ENCODE measurements at places on chromosomes 16 and 17.

DNA sequence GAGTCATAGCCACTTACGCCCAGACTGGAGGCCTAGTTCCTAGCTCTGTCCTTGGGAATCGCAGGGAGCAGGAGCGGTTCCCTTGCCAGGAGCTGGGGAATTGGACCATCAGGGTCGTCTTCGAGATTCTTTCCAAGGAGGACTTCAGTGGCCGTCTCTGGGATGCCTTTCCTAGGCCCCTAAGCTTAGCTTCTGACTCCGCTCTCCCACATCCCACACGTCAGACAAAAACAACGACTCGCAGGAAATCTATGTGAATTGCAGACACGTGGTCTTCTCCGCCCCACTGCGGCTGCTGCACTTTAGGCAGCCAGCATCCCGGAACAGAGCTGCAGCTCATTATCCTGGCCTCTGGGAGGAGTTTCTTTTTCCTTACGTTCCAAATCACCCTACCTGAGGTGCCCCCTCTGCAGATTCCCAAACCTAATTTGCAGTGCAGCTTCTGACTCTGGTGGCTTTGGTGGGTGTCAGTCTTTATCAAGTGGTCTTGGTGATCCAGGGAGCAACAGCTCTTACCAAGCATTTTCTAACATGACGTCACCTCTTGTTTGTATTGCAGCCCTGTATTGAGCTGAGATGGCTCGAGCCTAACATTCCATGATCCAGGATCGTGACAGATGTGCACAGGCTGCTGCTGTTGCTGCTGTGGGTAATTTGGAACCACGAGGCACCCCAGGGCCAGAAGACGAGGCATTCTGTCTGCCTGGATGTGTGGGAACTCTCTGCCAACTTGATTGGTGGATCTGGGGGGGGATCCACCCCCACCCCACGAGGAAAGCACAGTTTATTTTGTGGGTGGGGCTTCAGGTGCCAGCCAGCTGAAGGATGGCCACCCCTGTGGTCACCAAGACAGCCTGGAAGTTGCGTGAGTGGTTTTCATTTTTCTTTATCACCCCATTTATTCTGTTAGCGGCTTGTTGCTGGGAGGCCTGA lies 1.1 kb downstream of the KATNB1 start:
- no peak for DNase-seq

DNA sequence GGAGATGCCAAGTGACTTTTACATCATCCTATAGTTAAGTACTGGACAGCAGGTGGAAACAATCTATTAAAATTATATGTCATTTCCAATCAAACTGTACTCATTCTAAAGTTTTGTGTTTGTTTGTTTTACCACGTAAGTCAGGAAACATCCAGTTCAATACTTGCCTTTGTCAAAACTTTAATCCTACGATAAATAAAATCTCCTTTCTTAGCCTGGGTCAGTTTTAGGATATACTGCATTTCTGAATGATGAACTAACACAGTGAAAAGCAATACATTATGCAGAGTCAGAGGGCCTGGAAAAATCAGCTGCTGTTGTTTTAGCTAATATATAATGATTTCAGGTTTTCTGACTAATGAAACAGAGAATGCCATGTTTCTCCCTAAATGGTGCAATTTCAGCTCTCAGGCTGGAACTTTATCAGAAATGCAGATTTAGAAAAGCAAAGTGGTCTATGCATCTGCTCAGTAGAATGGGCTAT lies 756.4 kb downstream of the CDH11 start:
- DNase-seq: no peak

DNA sequence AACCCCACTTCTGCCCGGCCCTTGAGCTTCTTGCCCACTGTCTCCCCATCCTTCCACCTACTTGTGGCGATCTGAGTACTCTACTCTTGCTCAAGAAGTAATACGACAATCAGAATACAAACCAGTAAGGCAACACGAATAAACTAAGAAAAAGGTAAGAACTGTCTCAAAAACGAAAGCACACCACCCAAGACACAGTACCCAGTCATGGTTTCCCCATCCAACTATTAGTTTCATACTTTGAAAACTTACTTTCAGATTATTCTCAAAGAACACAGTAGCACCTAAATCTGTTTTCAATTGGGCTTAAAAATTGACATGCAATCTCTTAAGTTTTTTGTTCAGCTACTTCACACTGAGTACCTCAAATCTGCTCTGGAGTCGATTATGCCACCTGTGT lies 13.9 kb downstream of the GINS2 start:
- no peak for DNase-seq

GRCh38 chr16:77238593-77238992 lies 39.4 kb downstream of the SYCE1L start:
- no peak for DNase-seq

DNA sequence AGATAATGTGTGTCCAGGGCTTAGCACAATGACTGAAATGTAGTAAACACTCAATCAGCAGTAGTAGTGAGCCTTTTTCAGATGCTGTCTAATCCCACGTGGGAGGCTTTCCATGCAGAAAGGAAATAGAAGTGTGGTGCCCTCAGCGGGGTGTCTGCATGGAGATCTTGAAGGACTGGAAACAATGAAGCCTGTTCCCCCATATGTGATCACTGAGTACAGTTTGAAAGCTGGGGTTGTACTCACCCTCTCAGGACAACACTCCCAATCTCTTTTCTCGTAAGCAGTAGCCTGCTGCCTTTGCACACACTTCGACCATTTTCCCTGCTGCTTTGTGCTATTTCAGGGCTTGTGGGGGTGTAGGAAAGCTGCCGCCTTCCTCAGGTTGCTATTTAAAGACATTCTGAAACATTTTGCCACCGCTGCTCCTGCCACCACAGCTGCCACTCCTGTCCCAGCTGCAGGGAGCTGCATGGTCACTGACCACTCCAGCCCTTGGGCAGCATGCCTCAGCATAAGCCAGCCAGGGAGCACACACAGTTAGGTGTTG lies 40.6 kb upstream of the HAS3 start:
- no peak for DNase-seq

- no peak for DNase-seq
Measured at GRCh38 chr17:81522491-81523401, 5.4 kb upstream of the FSCN2 start.

DNA sequence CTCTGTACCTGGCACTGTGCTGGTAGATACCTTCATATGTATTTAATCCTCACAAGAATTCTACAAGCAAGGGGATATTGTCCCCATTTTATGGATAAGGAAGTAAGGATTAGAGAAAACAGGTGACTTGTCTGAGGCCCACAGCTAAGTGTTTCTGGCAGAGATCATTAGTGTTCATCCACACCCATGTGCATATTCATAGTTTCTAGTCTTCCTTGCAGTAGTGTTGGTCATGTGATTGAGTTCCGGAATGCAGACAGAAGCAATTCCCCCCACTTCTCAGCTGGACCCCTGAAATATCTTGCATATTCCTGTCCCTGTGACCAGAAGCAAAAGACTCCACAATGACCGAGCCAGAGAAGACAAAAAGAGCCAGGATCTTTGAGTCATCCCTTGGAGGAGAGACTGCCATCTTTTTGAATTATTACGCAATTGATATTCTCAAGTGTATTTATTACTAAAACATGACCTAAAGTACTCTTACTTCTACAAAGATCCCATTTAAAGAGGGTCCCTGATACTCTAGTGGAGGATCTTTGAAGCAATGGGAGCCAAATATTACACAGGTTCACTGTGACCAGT lies 43.4 kb downstream of the SOX9 start:
- DNase-seq: no peak

DNA sequence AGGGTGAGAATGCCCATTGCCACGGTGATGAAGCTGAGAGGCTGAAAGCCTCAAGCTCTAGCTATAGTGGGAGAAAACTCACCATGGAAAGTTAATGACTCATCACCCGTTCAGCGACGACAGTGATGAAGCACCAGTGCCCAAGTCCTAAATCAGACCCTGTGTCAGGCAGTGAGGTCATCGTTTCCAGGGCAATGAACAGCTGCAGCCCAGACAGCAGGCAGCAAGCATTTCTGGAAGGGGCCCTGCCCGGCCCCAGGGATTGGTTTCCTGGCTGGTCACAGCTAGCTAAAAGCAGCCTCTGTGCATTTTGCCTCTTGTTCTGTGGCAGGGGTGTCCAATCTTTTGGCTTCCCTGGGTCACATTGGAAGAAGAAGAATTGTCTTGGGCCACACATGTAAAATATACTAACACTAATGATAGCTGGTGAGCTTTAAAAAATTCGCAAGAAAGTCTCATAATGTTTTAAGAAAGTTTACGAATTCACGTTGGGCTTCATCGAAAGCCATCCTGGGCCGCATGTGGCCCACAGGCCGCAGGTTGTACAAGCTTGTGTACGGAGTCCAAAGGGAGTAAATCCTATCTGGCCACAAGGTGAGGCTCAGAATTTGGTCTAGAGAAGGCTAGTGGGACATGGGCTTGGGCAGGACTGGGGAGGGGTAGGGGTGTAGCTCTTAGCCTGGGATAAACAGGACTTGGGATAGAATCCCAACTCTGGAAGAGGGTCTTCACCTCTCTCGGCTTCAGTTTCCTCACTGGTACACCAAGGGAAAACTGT lies 40.6 kb downstream of the MIS12 start:
- no peak for DNase-seq

GRCh38 chr17:17356149-17356930 lies 53.2 kb downstream of the NT5M start:
- DNase-seq: no peak

DNA sequence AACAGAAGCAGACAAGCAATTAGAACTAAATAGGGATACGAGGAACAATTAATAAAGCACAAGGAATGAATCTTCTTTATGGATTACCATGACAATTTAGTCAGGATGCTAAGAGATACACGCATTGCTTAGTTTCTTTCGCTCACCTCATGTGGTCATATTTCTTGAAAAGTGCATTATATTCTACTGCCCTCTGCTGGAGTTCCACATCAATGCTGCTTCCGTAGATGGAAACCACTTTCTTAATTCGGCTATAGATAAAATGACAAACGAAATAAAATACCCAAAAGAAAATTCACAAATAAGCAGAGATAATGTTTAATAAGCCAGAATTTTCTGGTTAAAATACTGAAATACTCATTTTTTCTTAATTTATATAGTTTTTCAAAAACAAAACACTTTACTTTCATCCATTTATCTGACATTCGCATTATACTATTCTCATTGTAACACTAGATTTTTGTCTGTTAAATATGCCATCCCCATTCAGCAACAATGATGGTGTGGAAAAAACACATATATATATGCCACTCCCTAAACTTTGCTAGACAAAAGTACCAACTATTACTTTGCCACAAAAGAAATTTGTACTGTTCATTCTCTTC lies 22.0 kb upstream of the PHLPP2 start:
- no peak for DNase-seq

- DNase-seq: no peak
Measured at GRCh38 chr16:24723663-24724062, 5.8 kb upstream of the TNRC6A start.

GRCh38 chr16:63695347-63695746 lies 1426.5 kb downstream of the CDH11 start:
- no peak for DNase-seq

GRCh38 chr16:7613518-7613917 lies 280.9 kb downstream of the RBFOX1 start:
- DNase-seq: no peak

- DNase-seq: no peak
Measured at GRCh38 chr17:79801156-79802038, 4.5 kb upstream of the CBX8 start.

DNA sequence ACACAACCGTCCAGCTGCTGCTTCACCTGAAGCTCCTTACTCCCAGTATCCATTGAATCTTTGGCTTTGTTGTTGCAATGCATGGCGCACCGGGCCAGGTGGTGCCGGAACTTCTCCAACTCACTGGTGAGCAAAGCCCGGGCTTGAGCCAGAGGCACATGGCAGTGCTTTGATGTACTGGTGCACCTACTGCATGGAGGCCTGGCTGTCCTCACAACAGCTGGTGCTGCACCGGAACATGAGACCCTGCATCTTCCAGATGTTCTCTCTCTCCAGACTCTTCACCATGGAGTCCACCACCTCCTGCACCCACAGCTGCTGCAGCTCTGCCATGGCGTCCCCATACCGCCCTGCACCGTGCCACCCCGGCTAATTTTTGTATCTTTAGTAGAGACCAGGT lies 10.2 kb downstream of the TACO1 start:
- no peak for DNase-seq

- no peak for DNase-seq
Measured at GRCh38 chr17:43813386-43813785, 19.6 kb downstream of the MPP3 start.

- no peak for DNase-seq
Measured at GRCh38 chr17:56708220-56708558, 114.7 kb downstream of the NOG start.

- no peak for DNase-seq
Measured at GRCh38 chr17:29345066-29345465, 45.1 kb upstream of the TAOK1 start.

GRCh38 chr16:84654238-84654637 lies 5.9 kb downstream of the KLHL36 start:
- no peak for DNase-seq

GRCh38 chr17:81976332-81977210 lies 858 bp upstream of the ASPSCR1 start:
- no peak for DNase-seq

DNA sequence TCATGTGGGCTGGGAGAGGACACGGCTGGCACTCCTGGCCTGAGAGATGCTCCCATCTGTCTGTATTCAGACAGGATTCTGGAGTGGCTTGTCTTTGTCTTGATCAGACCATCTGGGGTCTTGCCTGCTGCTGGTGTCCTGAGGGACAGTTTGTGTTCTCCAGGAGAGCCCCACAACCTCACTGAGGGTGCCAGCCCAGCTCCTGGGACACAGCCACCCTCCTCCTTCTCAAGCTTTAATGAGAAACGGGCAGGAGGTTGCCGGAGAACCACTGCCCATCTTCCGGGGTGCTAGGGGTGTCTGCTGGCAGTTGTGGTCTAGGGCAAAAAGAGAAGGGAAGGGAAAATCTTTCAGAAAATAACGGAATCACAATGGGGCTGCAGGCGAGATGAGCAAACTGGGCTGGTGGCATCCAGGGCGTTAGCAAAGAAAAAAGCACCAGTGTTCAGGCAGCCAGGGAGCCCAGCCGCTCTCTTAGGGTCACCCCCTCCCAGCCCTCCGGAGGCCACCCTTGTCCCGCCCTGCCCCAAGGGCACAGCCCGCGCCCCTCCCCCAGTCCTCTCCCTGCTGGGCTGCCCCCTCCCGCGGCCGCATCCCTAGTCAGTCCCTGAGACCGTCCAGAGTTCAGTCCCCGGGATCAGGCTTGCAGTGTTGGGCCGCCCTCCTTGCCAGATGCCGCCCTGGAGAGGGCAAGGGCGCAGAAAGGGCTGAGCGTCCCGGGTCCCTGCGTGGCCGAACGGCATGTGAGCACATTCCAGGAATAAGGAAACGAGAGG lies 824.7 kb downstream of the KCNJ18 start:
- no peak for DNase-seq

DNA sequence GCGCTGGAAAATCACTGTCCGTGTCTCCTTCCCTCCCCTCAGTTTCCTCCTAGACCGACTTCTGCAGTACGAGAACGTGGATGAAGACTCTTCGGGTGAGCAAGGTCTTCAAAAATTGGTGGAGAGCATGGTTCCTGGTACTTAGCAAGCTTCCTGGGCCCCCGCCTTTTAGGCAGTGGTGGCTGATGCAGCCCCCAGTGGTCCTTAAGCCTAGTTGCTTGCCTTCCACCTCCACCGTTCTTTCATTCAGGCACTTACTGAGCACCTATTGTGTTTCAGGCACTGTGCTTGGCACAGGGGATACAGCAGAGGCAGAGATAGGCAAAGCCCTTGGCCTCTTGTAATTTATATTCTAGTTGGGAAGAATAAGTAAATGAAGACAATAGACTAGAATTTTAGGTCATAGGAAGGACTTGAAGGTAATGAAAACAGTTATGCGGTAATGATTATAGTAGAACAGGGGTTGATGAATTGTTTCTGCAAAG lies 767 bp downstream of the INO80E start:
- no peak for DNase-seq

Measured in SIG-M5 (cell line).